ENCODE measurements at places on chromosomes 4 and X.

GRCh38 chr4:74067586-74067985, 29.1 kb upstream of the CXCL3 start:
- DNase-seq: no peak

DNA sequence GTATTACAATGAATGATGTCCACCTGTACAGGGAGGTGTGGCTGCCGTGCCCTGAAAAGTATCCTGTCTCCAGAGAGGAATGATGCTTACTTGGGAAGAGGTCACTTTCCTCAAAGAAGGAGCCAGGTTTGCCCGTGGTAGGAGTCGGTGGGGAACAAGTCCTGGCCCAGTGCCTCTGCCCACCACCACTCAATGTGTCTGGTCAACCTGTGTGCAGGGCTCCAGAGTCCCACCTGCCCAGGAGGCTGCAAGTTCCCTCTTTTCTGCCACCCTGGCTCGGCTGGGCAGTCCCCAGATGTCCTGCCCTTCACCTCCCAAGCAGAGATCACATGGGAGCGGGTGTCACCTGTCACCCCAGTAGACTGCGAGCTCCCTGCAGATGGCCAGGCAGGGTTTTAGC, 75.4 kb upstream of the C4orf50 start:
- DNase-seq: no peak

DNA sequence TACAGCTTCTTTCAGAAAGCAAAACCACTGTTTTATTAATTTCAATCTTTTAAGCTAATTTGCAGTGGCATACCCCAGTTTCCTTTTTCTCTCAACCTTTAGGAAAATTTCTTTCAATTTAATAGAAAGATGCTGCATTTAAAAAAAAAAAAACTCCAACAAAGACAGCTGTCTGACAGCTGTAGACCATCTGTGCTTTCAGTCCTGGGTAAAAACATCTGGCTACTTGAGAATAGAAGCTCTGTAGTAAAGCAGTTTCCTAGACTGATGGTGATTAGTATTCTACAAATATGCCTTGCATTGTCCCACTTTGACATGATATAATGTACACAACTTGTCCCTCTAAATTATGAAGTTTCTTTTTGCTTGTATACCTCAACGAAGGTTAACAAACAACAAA, 197.8 kb downstream of the EDA start:
- DNase-seq: no peak

GRCh38 chrX:20228245-20228644, 38.5 kb downstream of the RPS6KA3 start:
- no peak for DNase-seq

- DNase-seq: no peak
Observed at GRCh38 chr4:101706535-101707057, 83.9 kb upstream of the BANK1 start.

DNA sequence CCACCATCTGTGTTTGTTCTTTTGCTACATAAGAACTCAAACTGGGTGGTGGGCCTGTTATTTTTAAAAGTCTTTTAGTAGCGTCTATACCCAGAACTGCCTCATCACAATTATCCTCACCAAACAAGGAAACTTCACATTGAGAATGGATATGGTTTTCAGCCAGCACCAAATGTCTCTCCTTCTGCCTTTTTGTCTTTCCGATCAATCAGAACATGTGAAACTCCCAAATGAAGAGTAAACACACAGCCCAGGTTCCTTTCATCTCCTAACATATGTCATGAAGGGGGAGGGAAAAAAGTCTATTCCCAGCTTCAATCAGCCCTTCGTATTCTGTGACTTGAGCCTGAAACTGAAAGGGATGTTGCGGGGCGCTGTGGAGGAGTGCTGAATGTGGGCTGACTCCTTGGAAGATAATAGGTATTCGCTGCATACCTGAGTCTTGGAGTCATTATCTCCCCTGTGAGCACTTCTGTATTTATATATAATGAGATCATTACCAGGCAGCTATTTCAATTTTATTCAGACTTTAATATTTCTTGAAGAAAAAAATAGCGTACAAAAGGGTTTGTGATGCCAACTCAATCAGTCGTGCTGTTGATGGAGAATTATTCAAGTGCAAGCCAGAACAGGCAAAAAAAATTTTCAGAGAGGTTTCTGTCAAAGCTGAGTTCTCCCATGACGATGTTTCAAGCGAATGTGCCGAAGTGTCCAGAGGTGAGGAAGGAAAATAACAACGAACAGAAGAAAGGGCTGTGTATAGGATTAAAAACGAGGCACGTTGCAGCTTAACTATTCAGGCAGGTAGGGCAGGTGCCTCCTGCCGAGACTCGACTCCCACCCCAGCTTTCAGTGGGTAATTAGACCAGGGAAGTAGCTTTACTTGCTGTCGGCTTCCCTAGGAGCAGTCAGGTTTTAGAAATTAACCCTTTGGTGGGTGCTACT, 163.9 kb upstream of the NOCT start:
- DNase-seq: no peak

DNA sequence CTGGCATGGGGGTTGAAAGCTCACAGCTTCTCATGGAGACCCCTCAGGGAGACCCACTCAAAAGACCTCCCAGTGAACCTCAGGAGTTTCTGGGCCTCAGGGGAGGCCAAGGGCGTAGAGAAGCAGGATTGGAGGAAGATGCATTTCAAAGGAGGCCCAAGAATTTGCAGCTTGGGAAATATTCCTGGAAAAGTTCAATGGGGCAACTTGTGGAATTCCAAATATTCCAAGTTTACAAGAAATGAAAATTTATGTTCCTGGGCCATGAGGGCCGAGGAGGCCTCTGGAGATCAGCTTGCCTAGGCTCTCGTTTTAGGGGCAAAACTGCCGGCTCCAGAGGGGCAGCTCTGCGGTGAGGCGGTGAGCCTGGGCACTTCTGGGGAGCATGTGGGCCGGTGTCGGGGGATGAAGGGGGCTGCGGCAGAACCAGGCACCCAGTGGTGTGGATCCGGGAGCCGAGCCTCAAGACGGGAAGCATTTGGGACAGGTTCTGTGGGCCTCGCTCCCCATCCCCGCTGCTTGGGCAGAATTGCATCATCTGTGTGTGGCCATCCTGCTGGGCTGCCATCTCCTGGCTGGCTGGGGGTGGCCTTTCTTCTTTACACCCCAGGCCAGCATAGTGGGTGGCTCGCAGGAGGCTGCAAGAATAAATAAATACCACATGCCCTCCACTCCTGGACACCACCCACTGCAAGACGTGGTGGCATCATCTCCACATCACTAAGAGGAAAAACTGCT, 54.6 kb upstream of the GPR78 start:
- no peak for DNase-seq

- DNase-seq: no peak
Observed at GRCh38 chr4:7112656-7113055, 44.8 kb upstream of the GRPEL1 start.

- no peak for DNase-seq
Observed at GRCh38 chr4:169254546-169254983, 16.2 kb downstream of the SH3RF1 start.

- no peak for DNase-seq
Observed at GRCh38 chrX:120794525-120794975, 81.1 kb downstream of the CT47B1 start.

GRCh38 chr4:147586637-147587036, 30.6 kb upstream of the TMEM184C start:
- no peak for DNase-seq

DNA sequence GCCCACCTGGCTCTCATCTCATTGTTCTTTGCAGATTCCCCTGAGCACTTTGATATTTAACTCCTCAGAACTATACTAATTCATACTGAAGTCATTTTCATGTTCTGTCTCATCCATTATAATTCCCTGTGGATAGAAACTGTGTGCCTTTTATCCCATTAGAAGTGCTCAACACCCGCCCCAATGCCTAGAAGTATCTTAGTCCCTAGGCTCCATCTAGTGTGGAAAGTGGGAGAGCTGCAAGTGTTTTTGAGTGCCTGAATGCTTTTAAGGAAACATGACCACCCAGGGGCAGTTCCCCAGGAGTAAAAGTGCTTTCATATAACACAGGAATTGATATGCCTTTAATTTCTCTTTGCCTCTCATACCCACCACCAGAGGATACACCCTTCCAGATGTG, 117.0 kb downstream of the CHRDL1 start:
- no peak for DNase-seq

- DNase-seq: no peak
Observed at GRCh38 chr4:28883211-28883610, 1837.0 kb upstream of the PCDH7 start.

GRCh38 chr4:117512414-117512813, 427.0 kb upstream of the TRAM1L1 start:
- DNase-seq: no peak

Measured in stimulated activated CD4-positive, alpha-beta T cell treated with anti-CD3 and anti-CD28 coated beads, Interleukin-2, amount 100 ng/mL, for 24 hours (primary cell).